ENCODE measurements at places on chromosomes 13 and 19. TPM values are rescaled to one million over a fixed set of nuclear protein-coding genes. Genes with fewer than 3 reads are reported as not detected.

GRCh38 chr19:23118400-23118799 is 1.6 kb downstream of the ZNF730 start:
- peaks cover 37% of the 10 kb centered on the region for H3K36me3 ChIP-seq
- H3K27ac ChIP-seq: peak overlapping the region; percentile 83
- H3K27me3 ChIP-seq: no peaks in the 10 kb centered on the region
- peak overlapping the region; percentile 90 for H3K4me3 ChIP-seq

GRCh38 chr13:50303963-50304721 is 288.9 kb downstream of the KCNRG start:
- no peaks in the 10 kb centered on the region for H3K27me3 ChIP-seq
- no peaks in the 10 kb centered on the region for H3K4me1 ChIP-seq
- DNase-seq: no peak
- H3K4me3 ChIP-seq: no peak overlapping the region
- H3K27ac ChIP-seq: no peak overlapping the region

DNA sequence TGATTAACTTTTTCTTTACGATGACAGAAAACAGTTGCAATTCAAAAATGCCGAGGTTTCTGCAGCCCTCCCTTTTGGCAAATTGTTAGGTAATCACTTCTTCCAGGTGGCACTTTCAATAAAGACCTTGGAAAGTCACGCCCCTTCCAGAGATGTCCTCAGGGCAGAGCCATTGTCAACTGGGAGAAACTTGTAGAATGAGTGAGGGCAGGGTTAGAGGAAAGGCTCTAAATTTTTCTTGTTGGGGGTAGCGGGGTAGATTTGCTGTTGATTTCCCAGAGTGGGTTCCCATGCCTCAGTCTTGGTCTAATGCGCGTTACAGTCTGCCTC is 421.1 kb downstream of the FGF9 start:
- H3K27me3 ChIP-seq: no peaks in the 10 kb centered on the region
- H3K36me3 ChIP-seq: no peaks in the 10 kb centered on the region
- no peak overlapping the region for H3K4me3 ChIP-seq
- H3K27ac ChIP-seq: no peak overlapping the region
- no peak for DNase-seq
- H3K4me1 ChIP-seq: peaks cover 6% of the 10 kb centered on the region

ZNF8 gene
- 18.8 TPM for total RNA-seq

GRCh38 chr13:85379433-85379832 is 419.8 kb downstream of the SLITRK6 start:
- no peaks in the 10 kb centered on the region for H3K36me3 ChIP-seq
- H3K27me3 ChIP-seq: no peaks in the 10 kb centered on the region
- DNase-seq: no peak
- no peak overlapping the region for H3K27ac ChIP-seq
- no peaks in the 10 kb centered on the region for H3K4me1 ChIP-seq

ZNF625 gene
- total RNA-seq: 26.0 TPM

GRCh38 chr13:24076109-24076508 is 84.4 kb upstream of the SPATA13 start:
- H3K4me1 ChIP-seq: peaks cover 18% of the 10 kb centered on the region
- H3K27me3 ChIP-seq: no peaks in the 10 kb centered on the region
- H3K27ac ChIP-seq: peak overlapping the region; percentile 75
- no peak for DNase-seq

- H3K27me3 ChIP-seq: no peaks in the 10 kb centered on the region
- no peaks in the 10 kb centered on the region for H3K36me3 ChIP-seq
- peaks cover 8% of the 10 kb centered on the region for H3K4me1 ChIP-seq
- DNase-seq: no peak
- H3K27ac ChIP-seq: no peak overlapping the region
Observed at GRCh38 chr13:31427151-31428100, 227.7 kb downstream of the B3GLCT start.

TFPT gene
- total RNA-seq: 24.6 TPM

All from WTC11 (cell line).